Caki2 (cell line): ENCODE measurements at places on chromosomes 5 and 9. TPM values are rescaled to one million over a fixed set of nuclear protein-coding genes. Genes with fewer than 3 reads are reported as not detected.

BTNL3 gene
- total RNA-seq = not detected in 2 replicates

GRXCR2 gene
- not detected in 2 replicates for total RNA-seq

ELOVL7 gene
- 9.4 and 11.3 TPM in 2 replicates for total RNA-seq

IFNA8 gene
- total RNA-seq = not detected in 2 replicates

UAP1L1 gene
- 2.1 and 2.3 TPM in 2 replicates for total RNA-seq

DCAF10 gene
- total RNA-seq = 5.6 and 11.6 TPM in 2 replicates

IGFBPL1 gene
- total RNA-seq = 2.3 and 7.6 TPM in 2 replicates

TNIP1 gene
- 160 and 176 TPM in 2 replicates for total RNA-seq

NIPAL4 gene
- not detected in 2 replicates for total RNA-seq

ITGA2 gene
- 1.8 and 1.9 TPM in 2 replicates for total RNA-seq

RGS3 gene
- 52.7 and 74.5 TPM in 2 replicates for total RNA-seq

PCDHGA12 gene
- not detected in 2 replicates for total RNA-seq

ENTREP1 gene
- not detected in 2 replicates for total RNA-seq

GABBR2 gene
- total RNA-seq = 0.09 and 0.61 TPM in 2 replicates

PCDHGA4 gene
- not detected in 2 replicates for total RNA-seq

TPPP gene
- 0.34 TPM in 1 of 2 replicates, not detected in the other for total RNA-seq

TMOD1 gene
- total RNA-seq = 19.4 and 25.7 TPM in 2 replicates

POC5 gene
- total RNA-seq = 6.5 and 13.3 TPM in 2 replicates

PDE8B gene
- not detected in 2 replicates for total RNA-seq

TTC1 gene
- 30.5 and 39.1 TPM in 2 replicates for total RNA-seq

FIBCD1 gene
- total RNA-seq = 25.8 and 33.0 TPM in 2 replicates

SPARC gene
- total RNA-seq = 111 and 136 TPM in 2 replicates

MRPL41 gene
- 65.2 and 71.9 TPM in 2 replicates for total RNA-seq

PCDHGB1 gene
- total RNA-seq = 0.06 TPM in 1 of 2 replicates, not detected in the other

DOCK2 gene
- 12.5 and 40.4 TPM in 2 replicates for total RNA-seq

TRIM7 gene
- 56.2 and 62.2 TPM in 2 replicates for total RNA-seq

HTR4 gene
- not detected in 2 replicates for total RNA-seq

IRF1 gene
- 12.2 and 19.7 TPM in 2 replicates for total RNA-seq

SPAG8 gene
- total RNA-seq = 0.24 TPM in 1 of 2 replicates, not detected in the other

PCDHB13 gene
- total RNA-seq = 0.44 and 0.93 TPM in 2 replicates

DENND4C gene
- total RNA-seq = 22.6 and 26.6 TPM in 2 replicates

LCN2 gene
- 2.2 TPM in 1 of 2 replicates, not detected in the other for total RNA-seq

PCDHA10 gene
- 0.03 and 0.06 TPM in 2 replicates for total RNA-seq

MYO10 gene
- total RNA-seq = 27.8 and 44.0 TPM in 2 replicates

PAIP1 gene
- total RNA-seq = 87.2 and 87.5 TPM in 2 replicates

SLC34A1 gene
- 0.64 and 1.5 TPM in 2 replicates for total RNA-seq

PCDHAC1 gene
- 0.09 and 0.10 TPM in 2 replicates for total RNA-seq

INSYN2B gene
- 0.78 and 4.9 TPM in 2 replicates for total RNA-seq

UBTD2 gene
- total RNA-seq = 23.6 and 31.8 TPM in 2 replicates

KIAA1191 gene
- total RNA-seq = 103 and 141 TPM in 2 replicates

ANKRD34B gene
- 3.3 and 3.4 TPM in 2 replicates for total RNA-seq

SPEF2 gene
- 2.3 and 10.9 TPM in 2 replicates for total RNA-seq

PCDHA9 gene
- total RNA-seq = not detected in 2 replicates

NUTM2G gene
- total RNA-seq = not detected in 2 replicates

IL3 gene
- total RNA-seq = not detected in 2 replicates

IRX2 gene
- not detected in 2 replicates for total RNA-seq

ARHGEF28 gene
- total RNA-seq = 11.2 and 26.6 TPM in 2 replicates

NPR3 gene
- total RNA-seq = 2.6 and 2.8 TPM in 2 replicates

CCL27 gene
- total RNA-seq = 1.3 TPM in 1 of 2 replicates, not detected in the other

OBP2B gene
- total RNA-seq = not detected in 2 replicates

ZCCHC7 gene
- 11.8 and 15.4 TPM in 2 replicates for total RNA-seq
